ENCODE measurements at places on chromosomes 2 and 18.

- no peak for DNase-seq
Observed at GRCh38 chr2:47897883-47898731, 8.2 kb downstream of the FBXO11 start.

DNA sequence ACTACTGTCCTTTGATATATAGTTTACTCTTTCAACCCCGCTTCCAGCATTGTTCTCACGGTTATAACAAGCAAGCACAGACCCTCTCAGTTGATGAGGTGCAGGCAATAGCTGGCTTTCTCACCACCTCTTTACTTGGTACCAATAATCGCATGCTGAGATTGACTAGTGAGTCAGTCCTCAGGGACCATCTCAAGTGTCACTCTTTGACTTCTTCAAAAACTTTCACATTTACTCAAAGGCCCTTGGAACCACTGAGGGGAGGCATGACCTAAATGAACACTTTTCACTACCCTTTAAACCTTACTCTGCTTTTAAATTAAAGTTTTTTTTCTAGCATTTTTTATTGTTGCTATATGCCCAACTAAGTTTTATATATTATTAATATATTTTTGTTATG lies 101.8 kb downstream of the DAW1 start:
- no peak for DNase-seq

DNA sequence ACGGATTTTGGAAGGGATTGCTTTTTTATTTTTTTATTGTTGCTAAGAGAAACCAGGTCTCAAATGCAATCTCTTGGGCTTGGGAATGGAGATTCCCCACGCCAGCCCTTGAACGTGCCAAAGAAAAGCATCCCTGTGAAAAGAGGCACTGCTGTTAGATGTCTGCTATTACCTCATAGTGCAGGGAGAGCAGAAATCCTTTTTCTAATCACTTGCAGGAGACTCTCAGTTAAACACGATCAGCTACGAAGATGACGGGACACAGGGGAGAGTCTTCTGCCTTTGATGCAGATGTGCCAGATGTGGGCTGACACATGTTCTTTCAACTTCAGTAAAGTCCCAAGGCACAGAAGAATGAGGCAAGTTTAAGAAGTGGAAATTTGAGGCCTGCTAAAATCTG lies 381.6 kb upstream of the TRIB2 start:
- DNase-seq: no peak

- no peak for DNase-seq
Observed at GRCh38 chr2:191631754-191632153, 46.2 kb upstream of the NABP1 start.

DNA sequence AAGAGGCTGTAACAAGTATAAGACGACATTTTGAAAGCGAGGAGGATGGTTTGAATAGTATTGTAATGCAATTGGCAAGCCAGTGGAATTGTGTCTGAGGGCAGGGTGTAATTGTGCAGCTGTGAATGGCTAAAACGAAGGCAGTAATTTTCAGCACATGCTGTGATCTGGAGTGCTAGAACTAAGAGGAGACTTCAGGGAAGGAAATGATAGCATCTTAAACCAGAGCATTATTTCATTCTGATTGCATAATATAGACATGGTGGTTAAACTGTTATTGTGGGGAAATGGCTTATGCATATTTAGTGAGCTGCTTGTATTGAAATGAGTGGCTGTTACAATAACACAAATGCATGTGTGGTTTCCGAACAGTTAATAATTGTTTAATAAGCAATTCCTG lies 36.3 kb downstream of the THSD7B start:
- DNase-seq: no peak

DNA sequence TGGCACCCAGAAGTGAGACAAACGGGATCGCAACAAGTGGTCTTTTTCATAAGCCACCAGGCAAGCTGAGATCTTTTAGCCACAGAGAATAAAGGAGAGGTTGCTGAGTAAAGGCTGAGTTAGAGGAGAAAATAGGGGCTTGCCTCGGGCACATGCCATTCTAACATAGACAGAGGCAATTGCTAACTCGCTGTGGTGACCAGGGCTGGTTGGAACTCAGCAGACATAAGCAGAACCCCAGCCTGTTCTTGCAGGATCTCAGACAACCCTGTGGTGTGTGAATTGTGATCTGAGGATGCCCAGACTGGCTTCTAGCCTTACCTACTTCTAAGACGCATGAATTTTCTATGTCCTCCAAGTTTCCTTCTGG lies 300.2 kb downstream of the CDCA7 start:
- DNase-seq: no peak

DNA sequence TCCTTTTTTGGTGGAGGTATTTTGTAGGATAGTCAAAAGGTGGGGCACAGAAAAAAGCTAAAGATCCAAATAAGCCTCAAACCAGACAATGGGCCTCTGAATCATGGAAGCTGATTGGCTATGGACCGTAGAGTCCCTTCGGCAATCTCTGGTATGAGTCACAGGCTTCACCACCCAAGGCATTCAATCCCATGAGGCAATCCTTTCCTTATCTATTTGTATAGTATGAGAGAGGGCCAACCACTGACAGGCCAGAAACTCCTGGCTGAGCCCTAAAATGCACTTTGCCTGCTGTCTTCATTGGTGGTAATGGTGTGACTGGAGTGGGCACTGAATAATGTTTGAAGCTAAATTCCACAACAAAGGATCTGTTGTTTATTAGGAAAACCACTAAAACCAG lies 38.7 kb upstream of the MEX3C start:
- no peak for DNase-seq

GRCh38 chr2:45769854-45770576 lies 118.5 kb downstream of the PRKCE start:
- no peak for DNase-seq

DNA sequence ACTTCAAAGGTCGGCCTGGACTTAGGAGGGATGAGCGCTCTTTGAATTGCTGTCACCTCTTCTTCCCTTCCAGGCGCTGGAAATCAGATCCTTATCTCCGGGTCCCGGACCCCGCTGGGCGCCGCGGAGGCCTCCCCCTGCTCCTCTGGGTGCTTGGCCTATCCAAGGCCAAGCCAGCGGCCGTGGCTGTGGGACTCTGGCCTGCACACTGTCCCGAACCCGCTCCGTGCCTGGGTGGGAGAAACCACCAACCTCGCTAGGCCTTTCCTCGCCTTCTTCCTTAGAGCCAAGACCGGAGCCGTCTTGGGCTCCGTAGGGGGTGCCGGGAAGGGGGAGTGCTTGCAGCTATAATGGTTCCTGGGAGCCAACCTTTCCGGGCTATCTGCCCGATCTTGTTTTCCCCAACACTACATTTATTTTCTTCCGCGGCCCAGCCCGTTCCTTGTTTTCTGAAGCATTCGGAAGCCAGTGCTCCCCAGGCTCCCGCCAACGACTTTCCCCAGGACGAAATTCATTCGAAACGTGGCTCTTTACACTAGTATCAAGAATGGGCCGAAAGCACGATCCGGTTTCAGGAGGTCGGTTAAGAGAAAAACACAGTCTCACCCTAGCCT lies 2.4 kb downstream of the OSR1 start:
- peak; percentile 12 for DNase-seq

DNA sequence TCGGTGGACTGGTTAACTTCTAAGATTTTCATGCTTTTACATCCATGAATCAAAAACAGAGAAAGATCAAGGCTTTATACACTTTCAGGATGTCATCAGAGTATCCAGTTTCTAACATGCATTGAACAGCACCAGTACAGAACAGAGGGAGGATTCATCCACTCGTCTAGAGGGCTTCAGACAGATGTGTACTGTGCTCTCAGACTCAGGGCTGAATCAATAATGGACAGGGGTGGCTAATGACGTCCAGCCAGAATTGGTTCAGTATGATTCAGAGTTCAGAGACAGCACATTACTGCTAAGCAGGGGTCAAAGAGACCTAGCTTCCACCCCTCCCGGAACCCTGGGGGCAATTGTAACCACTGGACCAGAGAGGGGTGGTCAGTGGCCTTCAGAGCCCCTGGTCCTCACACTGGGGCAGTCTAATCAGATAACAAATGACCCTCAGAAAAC lies 37.3 kb downstream of the RNU4ATAC start:
- peak; percentile 4 for DNase-seq

- DNase-seq: no peak
Observed at GRCh38 chr2:176147800-176148496, 3.4 kb upstream of the HOXD4 start.

- no peak for DNase-seq
Observed at GRCh38 chr2:148483665-148484064, 160.9 kb upstream of the EPC2 start.

- DNase-seq: no peak
Observed at GRCh38 chr2:107278672-107279071, 392.7 kb upstream of the ST6GAL2 start.

DNA sequence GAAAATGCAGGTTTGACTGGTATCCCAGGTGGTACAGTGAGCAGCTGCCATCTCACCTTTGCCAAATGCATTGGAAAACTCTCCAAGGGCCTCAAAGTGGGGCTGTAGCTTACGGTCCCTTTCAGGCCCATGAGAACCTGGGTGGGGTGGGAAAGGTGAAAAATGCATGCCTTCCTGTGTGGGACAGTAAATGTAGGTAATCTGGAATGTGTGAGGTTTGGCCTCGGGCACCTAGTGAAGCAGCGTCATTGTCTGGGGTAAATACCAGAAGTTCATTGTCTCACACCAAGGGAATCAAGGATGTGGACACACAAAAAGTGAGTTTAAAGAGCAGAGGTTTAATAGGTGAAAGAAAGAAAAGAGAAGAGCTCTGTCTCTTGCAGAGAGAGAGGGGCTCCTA lies 36.6 kb downstream of the TIMM21 start:
- no peak for DNase-seq

GRCh38 chr2:240156435-240157146 lies 16.1 kb upstream of the OTOS start:
- no peak for DNase-seq

- DNase-seq: no peak
Observed at GRCh38 chr2:236663287-236664101, 93.9 kb downstream of the ACKR3 start.

- DNase-seq: no peak
Observed at GRCh38 chr2:34670482-34670881, 1071.4 kb upstream of the FAM98A start.

DNA sequence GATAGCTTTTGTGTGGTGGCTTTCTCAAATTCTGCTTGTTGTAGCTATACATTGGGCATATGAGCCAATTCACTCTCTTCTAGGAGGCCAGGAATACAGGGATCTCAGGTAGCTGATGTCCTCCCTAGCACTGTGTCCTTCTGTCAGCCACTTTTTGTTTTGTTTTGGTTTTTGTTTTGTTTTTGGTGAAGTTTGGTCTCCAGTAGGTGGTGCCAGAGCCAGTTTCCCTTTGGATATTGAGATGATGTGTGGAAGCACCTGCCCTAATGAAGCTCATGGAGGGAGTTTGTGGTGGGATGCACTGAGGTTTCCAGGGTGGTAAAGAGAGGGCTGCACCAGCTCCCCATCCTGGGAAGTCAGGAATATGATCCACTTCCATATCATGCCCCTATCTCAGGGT lies 100.5 kb upstream of the VWC2L start:
- no peak for DNase-seq

- DNase-seq: no peak
Observed at GRCh38 chr2:9821805-9822445, 21.3 kb upstream of the TAF1B start.

Data from frontal cortex (tissue), 4 donors.